ENCODE measurements at places on chromosomes 6 and 20.

DNA sequence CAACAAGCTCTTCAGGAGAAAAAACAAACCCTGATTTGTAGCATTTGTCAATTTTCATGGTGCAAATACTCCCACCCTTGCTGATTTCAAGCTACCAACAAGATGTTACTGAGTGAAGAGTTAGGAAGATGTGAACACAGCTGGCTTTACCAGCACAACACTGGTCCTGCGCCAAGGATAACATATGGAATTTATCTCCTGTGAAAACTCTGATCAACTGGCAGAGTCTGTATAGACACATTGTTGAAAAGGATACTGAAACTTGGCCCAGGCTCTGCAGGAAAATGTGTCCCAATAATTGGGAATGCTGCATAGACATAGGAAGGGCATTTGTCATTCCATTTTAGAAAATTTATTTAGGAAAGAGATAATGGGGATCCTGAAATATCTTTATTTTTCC lies 29.0 kb downstream of the OTOR start:
- DNase-seq, result no peak

- DNase-seq, result no peak
Observed at GRCh38 chr6:100235631-100236030, 229.1 kb downstream of the SIM1 start.

DNA sequence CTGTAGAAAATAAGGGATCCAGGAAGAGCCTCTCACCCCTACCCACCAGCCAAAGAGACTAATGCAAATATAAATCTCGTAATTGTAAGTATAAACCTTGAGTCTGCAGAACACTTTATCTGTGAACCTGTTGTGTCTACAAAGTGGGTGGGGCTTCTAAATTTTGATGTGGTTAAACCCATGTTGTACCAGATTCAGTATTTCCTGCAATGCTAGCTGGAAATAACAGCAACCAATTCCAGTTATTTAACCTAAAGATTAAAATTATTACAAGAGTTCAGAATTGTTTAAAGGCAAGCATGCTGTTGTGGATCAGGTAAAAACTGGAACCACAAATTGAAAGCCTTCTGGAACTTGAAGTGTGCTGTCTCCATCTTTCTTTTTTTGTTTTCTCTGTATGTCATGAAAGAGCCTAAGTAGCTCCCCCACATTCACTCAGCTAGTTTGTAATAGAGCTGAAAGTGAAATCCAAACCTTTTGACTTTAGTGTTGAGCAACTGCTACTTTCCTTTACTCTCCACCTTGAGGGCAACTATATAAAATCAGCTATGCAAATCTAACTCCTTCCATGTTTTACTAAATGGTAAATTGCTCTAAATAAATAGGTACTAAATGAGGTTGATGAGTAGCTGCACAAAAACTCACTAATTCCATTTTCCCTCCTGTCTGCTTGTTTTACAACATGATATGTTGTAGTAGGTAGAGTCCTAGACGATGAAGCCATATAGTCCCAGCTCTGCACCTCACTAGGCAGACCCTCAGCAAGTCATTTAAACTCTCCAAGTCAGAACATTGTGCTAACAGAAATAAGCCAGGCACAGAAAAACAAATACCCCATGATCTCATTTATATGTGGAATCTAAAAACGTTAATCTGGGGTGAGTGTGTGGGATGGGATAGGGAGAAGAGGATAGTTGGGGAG lies 17.9 kb upstream of the THEMIS start:
- no peak for DNase-seq

- no peak for DNase-seq
Observed at GRCh38 chr6:11851387-11851786, 72.8 kb upstream of the ADTRP start.

GRCh38 chr6:97203343-97203742 lies 79.7 kb downstream of the MMS22L start:
- DNase-seq, result no peak

DNA sequence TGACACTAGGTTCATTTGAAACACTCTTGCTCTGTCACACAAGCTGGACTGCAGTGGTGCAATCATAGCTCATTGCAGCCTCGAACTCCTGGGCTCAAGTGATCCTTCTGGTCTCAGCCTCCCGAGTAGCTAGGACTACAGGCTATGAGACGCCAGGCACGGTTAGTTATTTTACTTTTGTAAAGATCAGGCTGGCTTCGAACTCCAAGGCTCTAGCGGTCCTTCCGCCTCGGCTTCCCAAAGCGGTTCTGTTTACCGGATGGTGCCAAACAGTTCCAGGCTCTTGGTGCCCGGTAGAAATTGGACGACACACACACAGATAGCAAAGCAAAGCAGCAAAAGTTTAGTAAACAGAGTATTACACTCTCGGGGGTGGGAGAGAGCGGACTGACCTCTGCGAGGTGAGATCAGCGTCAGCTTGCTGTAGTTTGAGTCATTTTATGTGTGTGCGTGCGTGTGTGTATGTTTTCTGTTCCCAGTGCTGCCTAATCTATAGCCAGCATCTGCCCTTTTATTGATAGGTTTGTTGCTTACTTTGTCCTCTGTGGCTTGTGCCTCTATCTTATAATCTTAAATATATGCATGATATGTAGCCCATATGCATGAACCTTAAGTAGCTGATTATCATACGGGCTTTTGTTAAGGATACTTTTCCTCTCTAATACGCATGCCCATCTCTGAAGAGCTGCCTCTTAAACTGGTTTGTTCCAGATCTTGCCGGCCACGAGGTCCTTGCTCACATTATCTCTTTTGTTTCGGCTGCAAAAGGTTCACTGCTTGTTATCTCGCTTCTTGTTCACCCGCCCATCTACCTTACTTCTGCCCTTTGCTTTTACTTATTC lies 75.2 kb downstream of the OR2B2 start:
- peak; percentile 93 for DNase-seq

DNA sequence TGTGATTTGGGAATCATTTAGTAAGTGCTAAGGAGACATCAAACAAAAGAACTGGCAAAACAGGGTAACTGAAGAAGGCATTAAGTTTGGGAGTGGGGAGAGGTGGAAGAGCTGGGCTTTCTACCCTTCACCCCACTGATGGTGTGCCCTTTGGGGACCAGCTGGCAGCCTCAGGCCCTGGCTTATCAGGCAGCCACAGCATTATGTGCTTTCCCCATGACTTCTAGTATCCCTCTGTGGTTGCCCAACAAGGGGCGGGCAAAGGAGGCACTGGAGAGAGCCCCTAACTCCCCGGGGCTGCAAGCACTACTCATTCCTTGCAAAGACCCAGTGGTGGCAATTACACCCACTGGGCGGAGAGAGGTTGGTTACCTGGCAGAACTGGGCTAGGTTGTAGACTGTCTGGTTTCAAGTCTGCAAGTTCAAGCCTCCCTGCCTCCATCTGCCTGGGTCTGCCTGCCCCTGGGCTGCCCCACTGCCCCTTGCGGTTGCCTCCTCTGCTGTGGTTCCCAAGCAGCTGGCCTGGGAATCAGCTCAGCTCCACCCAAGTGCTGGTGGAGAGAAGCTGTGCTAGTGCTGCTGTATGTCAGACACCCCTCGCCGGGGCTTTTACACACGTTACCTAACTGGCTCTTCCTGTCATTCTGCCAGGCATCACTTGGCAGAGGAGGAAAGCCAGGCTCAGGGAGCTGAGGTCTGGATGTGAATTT lies 29.9 kb downstream of the KCNK5 start:
- no peak for DNase-seq

DNA sequence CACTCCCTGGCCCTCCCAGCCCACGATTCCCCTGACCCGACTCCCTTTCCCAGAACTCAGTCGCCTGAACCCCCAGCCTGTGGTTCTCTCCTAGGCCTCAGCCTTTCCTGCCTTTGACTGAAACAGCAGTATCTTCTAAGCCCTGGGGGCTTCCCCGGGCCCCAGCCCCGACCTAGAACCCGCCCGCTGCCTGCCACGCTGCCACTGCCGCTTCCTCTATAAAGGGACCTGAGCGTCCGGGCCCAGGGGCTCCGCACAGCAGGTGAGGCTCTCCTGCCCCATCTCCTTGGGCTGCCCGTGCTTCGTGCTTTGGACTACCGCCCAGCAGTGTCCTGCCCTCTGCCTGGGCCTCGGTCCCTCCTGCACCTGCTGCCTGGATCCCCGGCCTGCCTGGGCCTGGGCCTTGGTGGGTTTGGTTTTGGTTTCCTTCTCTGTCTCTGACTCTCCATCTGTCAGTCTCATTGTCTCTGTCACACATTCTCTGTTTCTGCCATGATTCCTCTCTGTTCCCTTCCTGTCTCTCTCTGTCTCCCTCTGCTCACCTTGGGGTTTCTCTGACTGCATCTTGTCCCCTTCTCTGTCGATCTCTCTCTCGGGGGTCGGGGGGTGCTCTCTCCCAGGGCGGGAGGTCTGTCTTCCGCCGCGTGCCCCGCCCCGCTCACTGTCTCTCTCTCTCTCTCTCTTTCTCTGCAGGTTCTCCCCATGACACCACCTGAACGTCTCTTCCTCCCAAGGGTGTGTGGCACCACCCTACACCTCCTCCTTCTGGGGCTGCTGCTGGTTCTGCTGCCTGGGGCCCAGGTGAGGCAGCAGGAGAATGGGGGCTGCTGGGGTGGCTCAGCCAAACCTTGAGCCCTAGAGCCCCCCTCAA lies at the start of gene LTA:
LTA (plus strand) TSS at position 249 of the 871 bp plus-strand sequence; CDS start at position 703, 454 bp downstream.
- DNase-seq, result no peak

GRCh38 chr6:6414931-6415330 lies 94.5 kb upstream of the F13A1 start:
- no peak for DNase-seq

DNA sequence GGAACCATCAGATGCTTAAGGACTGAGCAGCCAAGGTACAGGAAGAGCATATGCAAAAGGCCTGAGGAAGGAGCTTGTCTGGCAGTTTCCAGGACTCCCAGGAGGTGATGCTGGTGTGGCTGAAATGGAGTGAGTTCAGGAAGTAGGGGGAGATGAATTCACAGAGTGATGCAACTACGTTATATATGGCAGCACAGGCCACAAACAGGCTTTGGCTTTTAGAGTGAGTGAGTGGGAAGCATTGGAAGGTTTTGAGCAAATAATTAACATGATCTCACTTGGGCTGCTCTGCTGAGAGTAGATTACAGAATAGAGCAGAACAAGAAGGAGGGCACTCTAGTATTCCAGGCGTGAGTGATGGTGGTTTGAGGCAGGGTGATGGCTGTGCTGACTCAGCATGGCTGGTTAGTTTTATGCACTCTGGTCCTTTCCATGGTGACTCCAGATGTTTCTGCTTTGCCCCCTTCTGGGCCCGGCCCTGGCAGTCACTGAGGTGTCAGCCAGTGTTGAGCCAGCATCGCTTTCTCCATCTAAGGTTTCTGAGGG lies 6.5 kb downstream of the BTN2A2 start:
- DNase-seq, result no peak

GRCh38 chr6:113073611-113074191 lies 726.6 kb downstream of the RFPL4B start:
- DNase-seq, result peak; percentile 36

- no peak for DNase-seq
Observed at GRCh38 chr6:69980624-69981023, 114.3 kb downstream of the COL19A1 start.

DNA sequence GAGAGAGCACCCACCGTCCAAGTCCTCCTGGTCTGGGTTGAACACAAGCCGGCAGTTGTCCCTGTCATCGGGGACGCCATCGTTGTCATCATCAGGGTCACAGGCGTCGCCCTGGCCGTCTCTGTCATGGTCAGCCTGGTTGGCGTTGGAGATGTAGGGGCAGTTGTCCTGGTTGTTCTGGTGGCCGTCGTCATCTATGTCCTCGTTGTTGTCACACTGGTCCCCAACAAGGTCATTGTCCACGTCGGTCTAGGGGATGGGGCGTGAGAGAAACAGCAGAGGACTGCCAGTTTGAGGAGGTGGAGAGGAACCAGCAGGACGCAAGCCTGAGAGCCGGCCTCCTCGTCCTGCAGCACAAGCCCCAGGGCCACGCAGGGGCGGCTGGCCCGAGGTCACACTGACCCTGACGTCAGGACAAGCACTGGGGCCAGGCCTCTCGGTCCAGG lies 28.5 kb downstream of the THBS2 start:
- DNase-seq, result no peak

- peak; percentile 85 for DNase-seq
Observed at GRCh38 chr6:44172731-44173500, 14.3 kb downstream of the CAPN11 start.

- DNase-seq, result no peak
Observed at GRCh38 chr6:134147034-134147533, 94.7 kb upstream of the SLC2A12 start.

GRCh38 chr6:129009851-129010250 lies 126.9 kb downstream of the LAMA2 start:
- no peak for DNase-seq

DNA sequence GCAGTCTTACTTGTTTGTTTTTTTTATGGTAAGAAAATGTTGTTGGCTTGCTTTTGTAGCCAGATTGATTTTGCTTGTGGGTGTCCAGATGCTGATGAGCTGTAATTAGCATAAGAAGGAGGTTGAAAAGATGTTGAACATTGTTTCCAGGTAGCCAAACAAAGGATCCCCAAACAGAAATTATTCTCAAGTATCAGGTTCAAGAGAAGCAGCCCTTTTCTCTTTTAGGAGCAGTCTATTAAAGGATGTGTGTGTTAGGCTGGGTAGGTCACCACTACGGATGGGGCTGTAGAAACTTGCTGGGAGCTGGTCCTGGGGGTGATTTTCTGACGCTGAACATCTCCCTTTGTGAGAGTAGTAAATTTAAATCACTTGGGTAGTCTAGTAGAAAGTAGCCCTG lies 86.9 kb upstream of the VSTM2L start:
- DNase-seq, result peak; percentile 44

DNA sequence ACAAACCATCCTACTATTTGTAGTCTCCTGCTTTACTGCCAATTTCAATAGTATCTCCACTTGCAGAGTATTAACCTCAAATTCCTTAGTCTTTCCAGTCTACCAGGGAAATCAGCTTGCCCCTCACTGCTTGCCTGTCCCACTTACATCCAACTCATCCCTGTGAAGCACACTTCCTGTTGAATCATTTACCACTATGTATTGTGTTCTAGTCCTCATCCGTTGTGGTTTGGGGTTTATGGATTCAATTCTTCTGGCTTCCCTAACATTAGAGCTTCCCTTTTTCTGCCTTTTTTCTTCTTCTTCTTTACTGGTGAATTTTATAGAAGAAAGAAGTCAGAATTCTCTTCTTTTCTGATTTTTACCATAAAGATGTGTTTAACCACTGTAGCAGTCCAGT lies 5.1 kb upstream of the TXLNB start:
- no peak for DNase-seq

- DNase-seq, result peak; percentile 98
Observed at GRCh38 chr20:33554914-33555420, 65.1 kb downstream of the CBFA2T2 start.

DNA sequence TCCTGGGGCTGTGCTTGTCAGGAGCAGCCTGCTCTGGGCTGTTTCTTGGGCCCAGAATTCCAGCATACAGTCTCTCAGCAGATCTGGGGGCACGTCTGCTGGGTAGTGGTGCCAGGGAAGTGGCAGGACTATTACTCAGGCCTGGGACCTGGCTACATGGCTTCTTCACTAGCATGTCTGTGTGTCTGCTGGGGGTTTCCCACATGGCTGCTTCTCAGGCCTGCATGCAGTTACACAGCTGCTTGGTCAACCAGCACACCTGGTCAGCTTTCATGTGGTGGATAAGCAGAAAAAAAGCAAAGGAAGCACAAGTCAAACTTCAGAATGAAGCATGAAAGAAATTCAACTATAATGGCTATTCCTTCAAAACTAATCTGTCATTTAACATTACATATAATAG lies 316.2 kb upstream of the NOX3 start:
- DNase-seq, result no peak

- no peak for DNase-seq
Observed at GRCh38 chr6:22447249-22448196, 121.8 kb upstream of the HDGFL1 start.

GRCh38 chr6:39347906-39348585 lies 25.5 kb upstream of the KCNK16 start:
- peak; percentile 76 for DNase-seq

GRCh38 chr6:25404091-25404490 lies 124.9 kb downstream of the CARMIL1 start:
- no peak for DNase-seq
